Upper lobe of right lung (tissue), 1 donor: ENCODE measurements at places on chromosomes 6 and 20. TPM values are rescaled to one million over a fixed set of nuclear protein-coding genes. Genes with fewer than 3 reads are reported as not detected.

GRCh38 chr6:115594891-115595290, 465.8 kb downstream of the FRK start:
- H3K4me3 ChIP-seq = no peak overlapping the region
- no peaks in the 10 kb centered on the region for H3K36me3 ChIP-seq
- no peak for DNase-seq
- H3K4me1 ChIP-seq = no peaks in the 10 kb centered on the region

DNA sequence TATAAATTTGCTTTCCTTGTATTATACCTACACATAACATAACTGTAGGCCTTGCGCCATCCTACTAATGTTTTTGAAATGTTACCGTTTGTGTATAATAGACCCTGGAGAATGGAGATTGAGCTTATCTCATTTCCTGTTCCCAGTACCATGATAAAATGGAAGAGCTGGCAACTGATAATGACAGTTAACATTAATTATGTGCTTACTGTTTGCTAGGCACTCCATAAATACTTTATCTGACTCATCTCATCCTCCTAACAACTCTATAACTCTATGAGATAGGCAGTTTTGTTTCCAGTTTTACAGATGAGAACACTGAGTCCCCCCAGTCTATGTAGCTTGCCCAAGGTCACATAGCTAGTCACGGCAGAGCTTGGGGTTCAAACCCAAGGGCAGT, 396.7 kb downstream of the SYNE1 start:
- no peaks in the 10 kb centered on the region for H3K4me1 ChIP-seq
- peaks cover 92% of the 10 kb centered on the region for H3K36me3 ChIP-seq
- H3K27ac ChIP-seq = no peak overlapping the region
- H3K27me3 ChIP-seq = no peaks in the 10 kb centered on the region

- no peaks in the 10 kb centered on the region for H3K27me3 ChIP-seq
- peak; percentile 78 for DNase-seq
- H3K27ac ChIP-seq = no peak overlapping the region
- H3K36me3 ChIP-seq = no peaks in the 10 kb centered on the region
- peaks cover 19% of the 10 kb centered on the region for H3K4me1 ChIP-seq
Measured at GRCh38 chr6:43926634-43927531, 156.9 kb downstream of the VEGFA start.

- no peak overlapping the region for H3K27ac ChIP-seq
- H3K27me3 ChIP-seq = peaks cover 13% of the 10 kb centered on the region
- no peak overlapping the region for H3K4me3 ChIP-seq
- H3K4me1 ChIP-seq = no peaks in the 10 kb centered on the region
- DNase-seq = no peak
- no peaks in the 10 kb centered on the region for H3K36me3 ChIP-seq
Measured at GRCh38 chr20:48432494-48432832, 395.3 kb downstream of the PREX1 start.

Gene SERAC1
- 7.5 TPM for total RNA-seq

DNA sequence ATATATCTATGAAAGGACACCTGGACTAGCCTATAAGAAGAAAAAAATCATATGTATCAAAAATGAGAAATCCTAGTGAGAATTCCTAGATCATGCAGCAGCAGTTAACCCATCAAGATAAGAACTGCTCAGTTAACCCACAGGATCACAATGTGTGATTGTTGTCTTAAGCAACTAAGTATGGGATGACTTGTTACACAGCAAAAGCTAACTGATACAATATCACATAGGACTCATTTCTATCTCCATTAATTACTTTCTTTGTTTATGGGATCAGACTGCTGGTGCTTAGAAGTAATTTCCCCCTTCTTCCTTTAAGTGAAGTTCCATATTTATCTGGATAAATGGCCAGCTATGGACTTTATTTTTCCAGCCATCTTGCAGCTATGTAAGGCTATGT, 280.8 kb upstream of the MARCKS start:
- no peaks in the 10 kb centered on the region for H3K4me1 ChIP-seq
- H3K36me3 ChIP-seq = no peaks in the 10 kb centered on the region
- no peak for DNase-seq
- no peak overlapping the region for H3K27ac ChIP-seq
- H3K4me3 ChIP-seq = no peak overlapping the region
- H3K27me3 ChIP-seq = no peaks in the 10 kb centered on the region

DNA sequence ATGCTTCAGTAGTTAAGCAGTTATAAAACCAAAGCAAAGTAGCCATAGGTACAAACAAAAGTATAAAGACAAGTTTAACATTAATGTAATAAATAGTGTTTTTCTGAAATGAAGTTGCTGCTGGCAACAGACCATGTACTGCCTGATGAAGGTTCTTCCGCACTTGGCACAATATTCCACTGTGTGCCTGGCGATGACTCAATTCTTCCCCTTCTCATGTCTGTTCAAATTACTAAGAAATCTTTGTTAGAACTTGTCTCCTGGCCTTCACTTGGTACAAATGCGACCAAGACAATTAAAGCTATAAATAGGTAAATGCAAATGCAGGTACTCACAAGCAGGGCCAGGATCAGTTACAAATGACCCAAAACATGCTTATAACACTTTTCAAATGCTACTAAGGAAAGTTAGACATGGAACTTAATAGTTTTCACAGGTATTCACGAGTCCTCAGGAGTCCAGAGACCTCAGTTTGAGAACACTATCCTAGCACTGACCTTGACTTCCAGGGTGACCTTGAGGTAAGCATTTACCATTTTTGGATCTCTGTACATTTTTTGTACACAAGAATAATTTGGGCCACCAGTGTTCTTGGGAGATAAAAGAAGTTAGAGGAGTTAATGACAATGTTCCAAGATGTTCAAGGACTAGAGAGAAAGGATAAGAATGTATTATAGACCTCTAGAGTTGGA, 8.1 kb upstream of the DDR1 start:
- no peak for DNase-seq
- peaks cover 7% of the 10 kb centered on the region for H3K4me1 ChIP-seq
- no peaks in the 10 kb centered on the region for H3K36me3 ChIP-seq
- no peak overlapping the region for H3K4me3 ChIP-seq
- no peak overlapping the region for H3K27ac ChIP-seq
- H3K27me3 ChIP-seq = no peaks in the 10 kb centered on the region

GRCh38 chr20:57469418-57470211, 55.3 kb downstream of the CTCFL start:
- no peak overlapping the region for H3K4me3 ChIP-seq
- no peaks in the 10 kb centered on the region for H3K27me3 ChIP-seq
- no peaks in the 10 kb centered on the region for H3K36me3 ChIP-seq
- H3K27ac ChIP-seq = no peak overlapping the region
- H3K4me1 ChIP-seq = peaks cover 14% of the 10 kb centered on the region

- peaks cover 100% of the 10 kb centered on the region for H3K27me3 ChIP-seq
- H3K27ac ChIP-seq = no peak overlapping the region
- H3K4me3 ChIP-seq = no peak overlapping the region
- H3K36me3 ChIP-seq = no peaks in the 10 kb centered on the region
- no peak for DNase-seq
Measured at GRCh38 chr6:10386220-10386619, 28.7 kb downstream of the TFAP2A start.

DNA sequence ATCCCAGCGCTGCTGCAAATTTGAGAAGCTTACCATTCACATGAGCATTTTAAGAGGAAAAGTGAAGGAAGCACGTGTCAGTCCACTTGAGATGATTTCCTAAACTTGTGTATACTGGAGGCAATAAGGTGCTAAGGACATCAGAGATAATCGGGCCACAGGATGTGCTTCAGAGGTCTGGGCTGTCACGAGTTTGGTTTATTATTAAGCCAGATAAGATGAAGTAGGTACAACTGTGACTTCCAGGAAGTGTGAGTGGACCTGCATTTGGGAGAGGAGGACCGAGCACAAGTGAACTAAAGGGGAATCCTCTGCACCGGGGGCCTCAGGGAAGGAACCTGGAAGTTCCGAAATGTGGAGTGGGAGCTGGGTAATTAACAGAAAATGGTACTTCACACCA, 1.4 kb downstream of the SAMD5 start:
- H3K36me3 ChIP-seq = no peaks in the 10 kb centered on the region
- H3K4me3 ChIP-seq = peak overlapping the region; percentile 75
- DNase-seq = no peak
- peaks cover 22% of the 10 kb centered on the region for H3K4me1 ChIP-seq
- H3K27ac ChIP-seq = peak overlapping the region; percentile 42

DNA sequence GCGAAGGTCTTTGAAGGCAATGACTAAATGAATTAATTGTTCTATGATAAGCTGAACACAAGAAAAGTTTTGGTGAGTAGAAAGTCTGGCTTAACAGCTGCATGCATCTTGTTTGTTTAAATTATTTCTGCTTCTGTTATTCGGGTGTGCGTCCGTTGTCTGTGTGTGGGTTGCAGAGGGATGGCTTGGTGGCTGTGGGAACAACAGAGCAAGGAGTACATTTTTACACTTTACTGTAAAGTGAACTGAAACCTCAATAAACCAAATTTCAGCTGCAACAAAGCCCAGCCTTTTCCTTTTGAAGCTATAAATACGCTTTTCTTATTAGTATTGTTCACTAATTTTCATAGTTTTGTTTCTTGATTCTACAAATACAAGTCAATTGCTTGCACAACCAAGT, 3.5 kb upstream of the LAMP5 start:
- DNase-seq = no peak
- H3K27ac ChIP-seq = no peak overlapping the region
- no peaks in the 10 kb centered on the region for H3K36me3 ChIP-seq
- H3K4me1 ChIP-seq = peaks cover 21% of the 10 kb centered on the region

DNA sequence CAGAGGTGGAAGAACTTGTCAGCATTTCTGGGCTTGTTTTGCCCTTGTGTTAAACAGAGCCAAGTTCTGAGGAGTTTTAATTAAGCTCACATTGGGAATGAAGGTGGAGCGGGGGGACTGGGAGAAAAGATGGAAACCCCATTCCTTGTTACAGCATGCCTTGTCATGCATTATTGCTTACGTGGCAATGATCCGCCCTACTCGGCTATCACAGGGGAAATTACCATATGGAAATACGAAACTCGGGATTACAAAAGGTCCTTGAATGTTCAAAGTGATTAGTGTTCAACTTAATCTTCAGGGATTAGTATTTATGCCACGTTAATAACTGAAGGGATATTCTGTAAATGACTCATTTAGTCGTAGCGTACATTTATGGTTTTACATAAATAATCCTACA, 86.4 kb downstream of the MAP3K7 start:
- H3K36me3 ChIP-seq = no peaks in the 10 kb centered on the region
- no peak overlapping the region for H3K4me3 ChIP-seq
- no peak for DNase-seq
- no peaks in the 10 kb centered on the region for H3K27me3 ChIP-seq

DNA sequence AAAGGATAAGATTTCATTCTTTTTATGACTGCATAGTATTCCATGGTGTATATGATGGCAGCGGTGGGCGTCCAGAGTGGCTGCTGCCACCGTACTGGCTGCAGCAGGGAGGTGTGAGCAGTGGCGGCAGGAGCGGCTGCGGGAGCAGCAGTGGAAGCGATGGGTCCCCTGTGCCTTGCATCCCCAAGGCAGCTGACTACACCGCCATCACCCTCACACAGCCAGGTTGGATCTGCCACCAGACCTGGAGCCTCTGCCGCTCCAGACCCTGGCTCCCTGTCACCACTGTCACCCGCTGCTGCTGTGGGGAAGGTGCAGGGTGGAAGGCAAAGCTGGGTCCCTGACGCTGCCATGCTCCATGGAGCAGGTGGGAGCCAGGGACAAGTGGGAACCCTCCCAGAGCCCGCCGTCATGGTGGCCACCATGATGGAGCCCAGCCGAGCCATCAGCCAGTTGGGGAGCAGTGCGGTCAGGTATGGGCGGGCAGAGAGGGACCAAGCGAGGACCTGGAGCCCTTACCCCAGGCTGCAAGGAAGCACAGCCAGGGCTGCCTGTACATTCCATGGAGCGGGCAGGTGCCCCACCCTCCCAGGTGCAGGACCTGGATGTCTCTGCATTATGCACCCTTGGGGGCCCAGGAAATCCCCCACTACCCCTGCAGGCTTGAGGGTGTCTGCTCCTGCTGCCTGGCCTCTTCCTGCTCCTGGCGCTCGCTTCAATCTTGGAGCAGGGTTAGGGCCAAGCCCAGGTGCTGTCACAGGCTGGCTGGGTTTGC, 226.1 kb downstream of the OTOR start:
- H3K27me3 ChIP-seq = no peaks in the 10 kb centered on the region
- no peaks in the 10 kb centered on the region for H3K36me3 ChIP-seq

GRCh38 chr6:153960281-153960680, 78.8 kb upstream of the OPRM1 start:
- H3K27me3 ChIP-seq = no peaks in the 10 kb centered on the region
- no peaks in the 10 kb centered on the region for H3K36me3 ChIP-seq
- H3K4me3 ChIP-seq = no peak overlapping the region
- DNase-seq = no peak

Gene PDYN
- not detected for total RNA-seq

DNA sequence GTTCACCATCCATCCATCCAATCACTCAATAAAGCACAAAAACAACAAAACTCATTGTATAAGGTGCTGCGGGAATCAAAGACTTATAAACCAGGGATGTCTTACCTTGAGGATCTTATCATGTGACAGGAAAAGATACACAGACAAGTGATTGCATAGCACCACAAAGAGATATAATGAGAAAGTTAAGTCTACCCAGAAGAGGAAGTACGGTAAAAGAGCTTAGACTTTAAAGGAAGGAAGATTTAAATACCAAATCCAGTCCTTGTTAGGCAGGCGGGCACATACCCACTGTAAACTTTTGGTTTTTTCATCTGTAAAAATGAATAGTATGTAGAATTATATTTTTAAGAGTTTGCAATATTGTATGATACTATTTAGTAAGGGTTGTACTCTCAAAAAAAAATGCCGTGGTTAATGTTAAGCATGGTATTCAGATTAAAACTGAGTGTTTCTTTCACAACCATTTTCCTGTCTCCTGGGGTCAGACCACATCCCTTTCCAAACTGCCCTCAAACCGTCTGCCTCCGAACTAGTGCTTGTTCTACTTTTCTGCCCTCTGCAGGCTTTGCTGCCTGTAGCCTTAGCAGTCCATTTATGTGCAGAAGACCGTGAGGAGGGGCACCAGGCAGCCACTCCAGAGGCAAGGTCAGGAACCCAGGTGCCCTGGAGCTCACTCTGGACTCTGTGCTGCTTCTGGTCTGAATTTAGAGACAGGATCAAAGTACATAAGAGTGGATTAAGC, 179.5 kb upstream of the SYNDIG1 start:
- H3K4me1 ChIP-seq = no peaks in the 10 kb centered on the region
- no peak overlapping the region for H3K27ac ChIP-seq
- no peak overlapping the region for H3K4me3 ChIP-seq
- H3K27me3 ChIP-seq = no peaks in the 10 kb centered on the region

Gene TOX2
- 24.3 TPM for total RNA-seq
